COLO829 (cell line): ENCODE measurements at places on chromosomes 16 and 17.
A peak's percentile ranks its signal among the peaks of the same experiment; 100 is the strongest.

GRCh38 chr17:19238167-19238505, 970 bp downstream of the EPN2 start:
- DNase-seq = peak; percentile 10

DNA sequence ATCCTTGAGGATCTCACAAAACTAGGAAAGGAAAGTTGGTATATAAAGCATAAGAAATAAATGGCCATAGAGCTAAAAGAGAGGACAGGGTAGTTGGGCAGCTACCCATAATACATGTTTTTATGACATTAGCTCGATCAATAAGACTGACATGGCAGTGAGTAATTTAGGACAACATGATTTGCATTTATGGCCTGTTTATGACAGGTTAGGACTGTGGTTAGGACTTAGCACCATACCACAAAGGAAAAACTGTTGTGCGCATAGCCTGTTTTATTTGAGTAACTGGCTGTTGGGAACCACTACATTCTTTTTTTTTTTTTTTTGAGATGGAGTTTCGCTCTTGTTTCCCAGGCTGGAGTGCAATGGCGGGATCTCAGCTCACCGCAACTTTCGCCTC, 18.0 kb upstream of the TRIM37 start:
- no peak for DNase-seq

DNA sequence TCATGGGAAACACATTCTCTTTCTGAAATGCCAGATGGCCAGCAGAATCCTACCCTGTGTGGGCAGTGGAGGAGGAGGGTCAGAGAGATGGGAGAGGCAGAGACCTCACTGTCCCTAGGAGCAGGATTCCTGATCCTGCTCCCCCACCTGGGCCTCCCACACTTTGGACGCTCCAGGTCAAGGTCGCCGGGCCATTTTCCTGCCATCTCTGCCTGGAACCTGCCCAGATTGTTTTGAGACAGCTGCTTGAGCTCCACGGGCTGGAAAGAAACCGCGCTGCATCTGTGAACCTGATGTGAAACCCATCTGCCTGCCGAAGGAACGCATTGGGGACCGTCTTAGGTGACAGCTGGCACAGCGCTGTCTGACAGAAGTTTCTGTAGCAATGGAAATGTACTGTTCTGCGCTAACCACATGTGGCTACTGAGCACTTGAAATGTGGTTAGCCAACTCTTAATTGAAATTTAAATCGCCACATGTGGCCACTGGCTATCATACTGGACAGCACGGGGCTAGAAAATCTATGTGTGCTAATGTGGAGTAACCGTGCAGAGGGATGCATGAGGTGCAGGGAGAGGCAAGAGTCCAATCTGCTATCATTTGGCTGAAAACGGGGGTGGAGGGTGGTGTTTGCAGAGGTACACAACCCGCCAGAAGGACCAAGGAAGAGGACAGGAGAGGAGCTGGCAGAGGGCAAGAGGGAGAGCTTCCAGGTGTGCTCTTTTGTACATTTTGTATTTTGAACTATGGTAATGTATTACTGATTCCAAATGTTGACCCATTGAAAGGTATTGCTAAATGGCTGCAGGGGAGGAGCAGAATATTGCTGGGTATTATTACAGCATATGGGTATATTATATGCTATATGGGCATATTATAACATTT, 15.4 kb upstream of the NUBP1 start:
- no peak for DNase-seq

- no peak for DNase-seq
These were observed 12.5 kb downstream of the SLC7A5 start for GRCh38 chr16:87856791-87857228.

- DNase-seq = no peak
These were observed 4.3 kb upstream of the MYL4 start for GRCh38 chr17:47204722-47205418.

- DNase-seq = no peak
These were observed 209.9 kb downstream of the PRKCB start for GRCh38 chr16:24045641-24046040.

- DNase-seq = no peak
These were observed 214.9 kb upstream of the MPHOSPH6 start for GRCh38 chr16:82384949-82385348.

GRCh38 chr17:30173649-30174048, 57.0 kb downstream of the NSRP1 start:
- DNase-seq = no peak

- no peak for DNase-seq
These were observed 60.8 kb downstream of the TEX14 start for GRCh38 chr17:58630883-58631522.

- no peak for DNase-seq
These were observed 14.2 kb upstream of the SLC6A2 start for GRCh38 chr16:55641430-55642056.

GRCh38 chr17:732067-732901, at the start of gene TLCD3A:
TSS of gene TLCD3A (plus strand) at chr17:732596. CDS start at chr17:732648, 52 bp downstream.
- DNase-seq = no peak

GRCh38 chr16:85078952-85079351, 33.3 kb downstream of the CIBAR2 start:
- no peak for DNase-seq

- DNase-seq = no peak
These were observed 28.2 kb downstream of the AXIN2 start for GRCh38 chr17:65533056-65533745.

DNA sequence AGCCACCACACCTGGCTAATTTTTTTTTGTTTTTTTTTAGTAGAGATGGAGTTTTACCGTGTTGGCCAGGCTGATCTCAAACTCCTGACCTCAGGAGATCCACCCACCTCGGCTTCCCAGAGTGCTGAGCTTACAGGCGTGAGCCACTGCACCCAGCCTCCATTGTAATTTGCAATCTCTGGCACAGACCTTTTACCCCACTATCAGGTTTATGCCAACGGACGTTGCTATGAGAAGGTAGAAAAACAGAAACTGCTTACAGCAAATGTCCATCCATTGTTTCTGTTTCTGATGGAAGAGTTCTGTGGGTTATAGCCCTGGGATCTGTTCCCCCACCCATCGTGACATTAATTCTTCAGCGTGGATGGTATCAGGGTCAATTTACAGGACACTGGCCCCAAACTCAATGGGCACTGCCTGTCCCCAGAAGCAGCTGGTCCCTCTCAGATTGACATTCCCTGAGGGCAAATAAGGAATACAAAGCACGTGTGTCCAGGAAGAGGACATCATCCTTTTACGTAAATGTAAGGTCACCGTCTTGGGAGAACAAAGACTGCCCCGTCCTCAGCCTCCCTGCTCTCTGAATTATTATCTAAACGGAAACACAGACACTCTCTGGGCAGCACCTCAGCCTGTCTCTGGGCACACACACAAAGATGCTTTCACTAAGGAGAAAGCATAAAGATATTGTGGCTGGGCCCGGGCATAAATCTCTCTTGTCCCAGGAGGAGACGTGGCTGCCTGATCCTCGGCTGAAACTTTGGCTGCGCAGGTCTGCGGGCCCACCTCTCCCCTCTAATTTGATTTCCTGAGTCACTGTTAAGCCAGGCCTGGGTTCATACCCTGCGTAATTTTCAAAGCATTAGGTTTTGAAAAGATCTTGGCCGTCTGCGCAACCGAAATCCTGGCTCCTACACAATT, 5.2 kb downstream of the KCNG4 start:
- DNase-seq = peak; percentile 60

DNA sequence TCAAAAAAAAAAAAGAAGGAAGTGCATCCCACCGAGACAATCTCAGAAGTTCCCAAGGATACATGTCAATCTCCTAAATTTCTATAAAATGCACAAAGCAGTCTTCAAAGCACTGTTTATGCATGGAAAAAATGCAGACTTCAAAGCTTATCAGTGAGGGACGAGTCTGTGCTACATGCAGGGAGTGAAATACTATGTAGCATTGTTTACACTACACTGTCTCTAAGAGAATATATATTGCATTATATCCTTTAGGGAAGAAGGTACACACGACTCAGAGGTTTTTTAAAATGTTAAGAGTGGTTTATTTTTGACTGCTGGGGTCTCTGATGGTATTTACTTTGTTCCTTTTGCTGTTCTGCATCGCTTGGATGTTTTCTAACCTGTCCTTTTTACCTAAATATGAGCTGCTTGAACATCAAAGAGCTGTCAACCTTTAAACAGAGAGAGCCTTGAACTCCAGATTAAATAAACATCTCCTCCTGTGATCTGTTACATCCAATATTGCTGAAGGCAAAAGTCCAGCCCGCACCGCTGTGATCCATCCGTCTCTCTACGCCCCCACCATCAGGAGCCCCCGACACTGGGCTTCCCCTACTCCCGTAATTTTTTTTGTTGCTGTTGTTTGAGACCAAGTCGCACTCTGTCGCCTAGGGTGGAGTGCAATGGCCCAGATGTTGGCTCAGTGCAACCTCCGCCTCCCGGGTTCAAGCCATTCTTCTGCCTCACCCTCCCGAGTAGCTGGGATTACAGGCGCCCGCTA, 1.4 kb downstream of the FBXO31 start:
- DNase-seq = no peak

DNA sequence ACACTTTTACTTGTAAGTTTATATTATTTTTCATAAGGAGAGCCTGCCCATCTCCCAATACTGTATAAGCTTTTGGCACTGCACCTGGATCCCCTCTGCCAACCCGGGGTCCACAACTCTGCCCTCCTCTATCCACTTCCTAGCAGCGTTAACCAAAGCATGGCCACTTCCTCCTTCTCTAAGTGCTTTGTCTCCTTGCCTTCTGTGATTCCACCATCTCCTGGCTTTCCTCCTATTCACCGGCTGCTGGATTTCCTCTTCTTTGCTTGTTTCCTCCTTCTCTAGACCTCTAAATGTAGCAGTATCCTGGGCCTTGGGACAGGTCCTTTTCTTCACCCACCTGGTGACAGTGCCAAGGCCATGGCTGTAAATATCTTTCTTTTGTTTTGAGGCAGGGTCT, 20.0 kb upstream of the WFIKKN2 start:
- DNase-seq = no peak

GRCh38 chr17:57447990-57448758, 191.9 kb downstream of the MSI2 start:
- no peak for DNase-seq

GRCh38 chr16:4325253-4325758, 9.4 kb downstream of the GLIS2 start:
- no peak for DNase-seq

DNA sequence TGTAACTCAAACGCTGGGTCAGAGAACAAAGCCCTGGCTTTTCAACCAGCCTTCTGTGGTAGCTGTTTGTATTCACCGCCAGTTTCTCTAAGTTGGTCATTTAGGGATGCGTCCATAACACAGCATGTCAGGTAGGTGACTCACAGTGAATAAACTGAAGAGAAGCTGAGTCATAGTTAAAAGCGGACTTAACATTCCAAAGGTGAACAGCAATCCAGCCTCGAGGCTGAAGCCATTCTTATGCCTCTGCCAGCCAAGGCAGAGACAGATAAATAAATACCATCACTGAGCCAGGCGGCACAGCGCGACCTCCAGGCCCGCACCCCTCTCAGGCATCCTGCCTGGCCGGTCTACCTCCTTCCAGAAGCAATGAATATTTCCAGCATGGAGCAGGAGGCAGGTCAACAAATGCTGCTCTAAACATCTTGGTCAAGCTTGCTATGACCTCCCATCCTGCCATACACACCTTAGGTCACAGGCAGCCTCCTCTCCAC, 12.4 kb upstream of the CACNG4 start:
- DNase-seq = no peak

DNA sequence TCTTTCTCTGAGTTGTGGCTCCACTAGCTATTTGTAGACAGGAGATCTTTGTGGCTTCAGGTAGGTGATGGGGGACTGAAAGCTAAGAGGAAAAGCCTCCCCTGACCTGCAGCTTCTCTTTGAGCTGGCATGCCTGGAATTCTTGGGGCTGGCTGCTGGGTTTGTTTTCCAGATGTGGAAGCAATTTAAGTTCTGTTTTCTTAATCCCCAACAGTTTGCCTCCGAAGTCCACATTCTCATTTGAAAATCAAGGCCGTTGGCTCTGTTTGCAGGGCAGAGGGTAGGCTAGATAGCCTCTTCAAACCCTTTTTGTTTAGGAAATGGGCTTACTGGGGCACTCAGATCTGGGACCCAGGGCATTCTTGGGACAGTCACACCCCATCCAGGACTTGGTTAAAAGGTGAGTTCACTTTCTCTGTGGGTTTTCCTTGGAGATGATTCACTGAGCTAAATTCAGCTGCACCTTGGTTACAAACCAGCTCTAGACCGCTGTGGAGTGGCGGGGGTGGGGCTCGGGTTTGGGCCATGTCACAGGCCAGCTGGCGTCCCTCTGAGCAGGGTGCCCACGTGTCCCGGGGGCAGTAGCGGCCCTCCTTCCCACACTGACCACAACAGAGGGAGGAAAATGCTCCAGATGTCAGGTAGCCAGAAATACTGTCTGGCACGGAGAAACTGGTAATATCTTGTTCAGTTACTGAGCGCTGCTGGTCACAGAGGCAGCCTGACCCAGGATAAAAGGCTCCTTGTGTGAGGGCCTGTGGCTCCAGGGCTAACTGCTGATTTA, 108.5 kb downstream of the RAB11FIP4 start:
- peak; percentile 66 for DNase-seq

DNA sequence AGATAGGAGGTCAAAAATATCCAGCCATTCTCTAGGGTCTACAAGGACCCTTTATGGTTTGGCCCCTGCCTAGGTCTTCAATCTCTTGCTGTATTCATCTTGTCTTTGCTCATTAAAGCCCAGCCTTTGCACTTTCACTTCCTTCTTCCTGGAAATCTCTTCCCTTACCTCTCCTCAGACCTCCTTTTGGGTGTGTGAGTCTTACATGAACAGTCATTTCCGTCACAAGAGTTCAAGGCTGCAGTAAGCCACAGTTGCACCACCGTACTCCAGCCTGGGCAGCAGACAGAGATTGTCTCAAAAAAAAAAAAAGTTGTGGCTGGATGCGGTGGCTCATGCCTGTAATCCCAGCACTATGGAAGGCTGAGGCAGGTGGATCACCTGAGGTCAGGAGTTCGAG, 6.0 kb upstream of the ATP1B2 start:
- no peak for DNase-seq

DNA sequence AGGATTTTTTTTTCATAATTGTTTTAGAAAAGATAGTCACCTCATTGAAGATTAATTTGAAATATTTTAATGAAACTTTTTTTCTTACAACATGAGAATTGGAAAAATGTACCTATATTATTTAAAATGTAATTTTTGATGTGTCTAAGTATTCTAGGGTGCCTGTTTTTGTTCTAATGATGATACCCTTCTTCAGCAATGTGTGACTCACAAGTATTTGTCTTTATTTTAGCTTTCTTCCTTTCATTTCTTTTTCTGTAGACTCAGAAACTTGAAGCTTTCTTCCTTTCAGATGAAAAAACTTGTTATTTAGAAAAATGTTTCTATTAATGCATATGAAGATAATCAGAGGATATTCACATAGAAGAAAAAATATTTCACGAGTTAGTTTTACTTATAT, 231.8 kb downstream of the BCAS3 start:
- DNase-seq = no peak

- DNase-seq = no peak
These were observed 42.8 kb upstream of the GSE1 start for GRCh38 chr16:85570213-85570734.

GRCh38 chr16:85221771-85222154, 109.5 kb upstream of the CIBAR2 start:
- no peak for DNase-seq

- DNase-seq = no peak
These were observed 968 bp downstream of the RIPOR1 start for GRCh38 chr16:67529582-67530012.

GRCh38 chr16:2973093-2973492, 3.9 kb downstream of the PAQR4 start:
- DNase-seq = no peak

- DNase-seq = no peak
These were observed 1.4 kb upstream of the QRICH2 start for GRCh38 chr17:76309461-76309860.
